ENCODE measurements at places on chromosomes 13 and 19. TPM values are rescaled to one million over a fixed set of nuclear protein-coding genes. Genes with fewer than 3 reads are reported as not detected.

The KASH5 gene
- not detected for total RNA-seq

The ANGPTL8 gene
- total RNA-seq = not detected

The KLK8 gene
- not detected for total RNA-seq

The SIGLEC9 gene
- total RNA-seq = 13.0 TPM

DNA sequence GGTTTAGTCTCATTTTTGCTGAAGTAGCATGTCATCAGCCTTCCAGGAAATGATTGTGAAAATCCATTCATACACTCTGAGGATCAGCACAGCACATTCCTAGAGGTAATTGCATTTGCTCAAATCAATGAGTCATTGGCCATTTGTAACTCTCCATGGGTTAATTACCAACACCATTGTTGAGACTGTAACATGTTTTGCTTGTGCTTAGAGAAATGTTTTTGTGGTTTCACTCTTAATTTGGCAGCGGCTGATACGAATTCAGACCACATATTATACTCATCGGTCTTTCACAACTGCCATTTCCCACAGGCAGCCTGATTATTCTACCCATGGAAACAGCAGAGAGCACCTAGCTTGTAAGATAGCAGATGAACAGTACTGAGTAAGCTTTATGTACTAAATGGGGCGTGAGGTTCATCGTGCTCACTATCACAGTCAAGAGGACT lies 110.3 kb downstream of the NHLRC3 start:
- no peak for DNase-seq
- H3K36me3 ChIP-seq = no peaks in the 10 kb centered on the region
- no peaks in the 10 kb centered on the region for H3K4me1 ChIP-seq
- H3K27me3 ChIP-seq = peaks cover 3% of the 10 kb centered on the region
- no peak overlapping the region for H3K27ac ChIP-seq
- H3K4me3 ChIP-seq = no peak overlapping the region

DNA sequence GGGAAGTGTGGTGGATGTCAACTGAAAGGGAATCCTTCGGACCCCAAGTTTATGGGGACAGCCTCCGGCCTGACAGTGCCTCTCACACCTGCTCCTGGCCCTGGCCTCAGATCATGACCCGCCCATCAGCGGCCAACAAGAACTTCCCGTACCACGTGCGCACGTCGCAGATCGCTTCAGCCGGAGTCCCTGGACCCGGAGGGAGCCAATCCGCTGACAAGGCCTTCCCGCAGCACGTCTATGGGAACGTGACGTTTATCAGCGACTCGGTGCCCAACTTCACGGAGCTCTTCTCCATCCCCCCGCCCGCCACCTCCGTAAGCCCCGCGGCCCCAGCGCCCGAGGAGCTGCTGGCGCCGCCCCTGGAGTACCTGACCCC lies 2.0 kb upstream of the MEGF8 start:
- H3K4me1 ChIP-seq = peaks cover 20% of the 10 kb centered on the region
- H3K27ac ChIP-seq = no peak overlapping the region
- no peak for DNase-seq
- no peaks in the 10 kb centered on the region for H3K36me3 ChIP-seq
- no peak overlapping the region for H3K4me3 ChIP-seq

DNA sequence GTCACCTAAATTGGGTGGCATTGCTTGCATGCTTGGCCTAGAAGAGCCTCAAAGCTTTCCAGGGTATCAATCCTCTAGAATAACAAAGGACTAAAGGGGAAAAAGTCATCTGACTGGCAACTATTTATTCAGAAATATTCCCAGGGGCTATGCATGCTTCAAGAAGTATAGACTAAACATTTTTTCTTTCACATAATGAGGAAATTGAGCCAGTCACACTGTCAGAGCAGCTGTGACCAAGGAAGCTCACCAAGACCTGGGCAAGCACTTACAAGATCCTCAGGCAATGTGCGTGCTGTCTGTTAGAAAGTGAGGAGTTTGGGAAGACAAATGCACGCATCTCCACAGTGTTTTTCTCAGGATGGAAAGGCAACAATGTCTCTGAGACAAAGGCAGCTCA lies 747.2 kb downstream of the DIAPH3 start:
- no peaks in the 10 kb centered on the region for H3K4me1 ChIP-seq
- no peak for DNase-seq
- no peak overlapping the region for H3K4me3 ChIP-seq
- H3K36me3 ChIP-seq = no peaks in the 10 kb centered on the region

- H3K4me1 ChIP-seq = no peaks in the 10 kb centered on the region
- no peak overlapping the region for H3K4me3 ChIP-seq
- no peak overlapping the region for H3K27ac ChIP-seq
- no peaks in the 10 kb centered on the region for H3K27me3 ChIP-seq
- DNase-seq = no peak
Observed at GRCh38 chr13:93794197-93794885, 567.7 kb downstream of the GPC6 start.

GRCh38 chr19:54464044-54464629 lies 559 bp upstream of the LENG9 start:
- no peaks in the 10 kb centered on the region for H3K27me3 ChIP-seq
- peak; percentile 93 for DNase-seq
- peak overlapping the region; percentile 83 for H3K27ac ChIP-seq
- H3K4me1 ChIP-seq = peaks cover 30% of the 10 kb centered on the region
- peak overlapping the region; percentile 48 for H3K4me3 ChIP-seq

DNA sequence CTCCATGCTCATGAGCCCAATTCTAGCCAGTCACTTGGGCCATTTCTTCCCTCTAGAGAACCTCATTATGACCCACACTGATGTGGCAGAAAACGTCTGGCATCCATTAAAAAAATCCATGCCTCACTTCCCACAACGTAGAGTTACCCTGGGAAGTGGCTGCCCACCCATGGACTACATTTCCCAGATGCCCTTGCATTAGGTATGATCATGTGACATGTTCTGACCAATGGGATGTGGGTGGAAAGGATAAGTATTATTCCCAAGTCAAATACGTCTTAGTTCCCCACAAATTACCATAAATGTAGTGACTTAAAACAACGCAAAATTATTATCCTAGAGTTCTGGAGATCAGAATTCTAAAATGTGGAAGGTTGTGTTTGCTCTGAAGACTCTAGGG lies 47.9 kb upstream of the ZNRF4 start:
- no peaks in the 10 kb centered on the region for H3K36me3 ChIP-seq
- peaks cover 2% of the 10 kb centered on the region for H3K27me3 ChIP-seq

GRCh38 chr19:24029941-24030636 lies 56.9 kb upstream of the ZNF254 start:
- H3K4me3 ChIP-seq = no peak overlapping the region
- DNase-seq = no peak
- no peak overlapping the region for H3K27ac ChIP-seq

DNA sequence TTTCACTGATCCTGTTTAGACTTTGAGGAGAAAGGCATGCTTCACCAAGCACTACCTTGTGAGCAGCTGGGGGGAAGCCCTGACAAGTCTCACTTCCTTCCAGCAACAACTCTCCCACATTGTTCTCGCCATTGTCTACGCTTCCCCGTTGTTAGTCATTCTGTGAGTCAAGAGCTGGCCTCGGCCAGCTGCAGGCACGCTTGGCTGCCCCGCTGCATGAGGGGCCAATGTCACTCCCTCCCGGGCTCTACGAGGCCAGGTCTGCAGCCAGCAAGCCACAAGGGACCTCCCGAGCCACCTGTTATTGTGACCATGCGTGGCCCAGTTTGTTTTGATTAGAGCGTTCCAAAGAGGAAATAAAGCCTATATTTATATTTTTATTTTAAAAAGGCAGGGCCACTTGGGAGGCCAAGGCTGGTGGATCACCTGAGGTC lies 220.9 kb downstream of the FOXO1 start:
- peaks cover 6% of the 10 kb centered on the region for H3K4me1 ChIP-seq
- H3K36me3 ChIP-seq = no peaks in the 10 kb centered on the region
- no peak overlapping the region for H3K4me3 ChIP-seq
- no peak for DNase-seq
- no peak overlapping the region for H3K27ac ChIP-seq
- H3K27me3 ChIP-seq = no peaks in the 10 kb centered on the region

All from natural killer cell (primary cell).